ENCODE measurements at places on chromosomes 7 and 10.

DNA sequence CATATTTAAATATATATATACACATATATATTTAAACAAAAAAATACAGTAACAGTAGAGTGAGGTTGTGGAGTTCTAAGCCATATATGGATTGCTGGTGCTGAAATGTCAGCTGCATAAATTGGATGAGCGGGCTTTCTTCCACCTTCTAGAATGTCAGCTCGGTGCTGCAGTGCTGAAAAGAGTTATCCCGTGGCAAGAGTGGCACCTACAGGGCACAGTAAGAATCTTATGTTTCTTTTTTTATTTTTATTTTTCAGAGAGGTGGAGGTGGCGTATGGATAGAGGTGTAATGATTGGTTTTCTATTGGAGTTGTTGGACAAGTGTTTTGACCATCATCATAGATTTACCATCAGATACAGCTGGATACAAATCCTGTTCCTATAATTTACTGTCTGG is 86.2 kb upstream of the DYNC1I1 start:
- peak; percentile 78 for DNase-seq

- DNase-seq, result no peak
Observed at GRCh38 chr7:80720146-80720545, 81.7 kb downstream of the CD36 start.

GRCh38 chr10:133224756-133225372 is 5.2 kb upstream of the UTF1 start:
- DNase-seq, result no peak

- peak; percentile 19 for DNase-seq
Observed at GRCh38 chr10:128061306-128062300, 64.6 kb downstream of the MKI67 start.

DNA sequence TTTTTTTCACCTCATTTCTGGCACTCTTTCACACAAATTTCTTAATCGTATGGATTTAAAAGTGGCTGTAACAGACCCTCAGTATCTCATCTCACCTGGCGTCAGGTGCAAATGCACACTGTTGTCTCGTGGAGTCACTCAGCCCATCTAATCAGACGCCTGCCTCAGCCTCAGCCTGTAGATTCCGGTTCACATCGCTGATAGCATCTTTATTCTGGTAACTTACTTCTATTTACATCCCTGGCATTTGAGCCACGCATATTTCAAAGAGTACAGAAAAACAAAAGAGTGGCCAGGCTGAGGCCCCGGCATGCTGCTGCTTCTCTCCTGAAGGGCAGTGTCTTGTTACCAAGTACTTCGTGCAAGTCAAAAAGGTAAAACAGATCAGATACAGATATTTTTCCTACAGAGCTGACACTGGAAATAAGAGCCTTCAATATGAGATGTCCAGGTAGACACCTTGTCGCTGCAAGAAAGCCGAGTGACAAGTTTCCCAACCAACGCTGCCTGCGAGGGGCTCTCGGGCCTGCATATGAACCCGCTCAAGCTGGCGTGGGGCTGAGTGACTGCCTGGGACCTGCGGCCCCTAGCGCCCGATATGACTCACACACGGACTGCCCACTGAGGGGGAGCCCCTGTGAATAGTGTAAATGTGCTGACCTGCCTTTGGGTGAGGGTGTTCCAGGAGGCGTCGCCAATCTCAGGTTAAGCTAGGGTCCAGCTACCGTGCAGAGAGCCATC is 4.3 kb downstream of the VIPR2 start:
- DNase-seq, result no peak

DNA sequence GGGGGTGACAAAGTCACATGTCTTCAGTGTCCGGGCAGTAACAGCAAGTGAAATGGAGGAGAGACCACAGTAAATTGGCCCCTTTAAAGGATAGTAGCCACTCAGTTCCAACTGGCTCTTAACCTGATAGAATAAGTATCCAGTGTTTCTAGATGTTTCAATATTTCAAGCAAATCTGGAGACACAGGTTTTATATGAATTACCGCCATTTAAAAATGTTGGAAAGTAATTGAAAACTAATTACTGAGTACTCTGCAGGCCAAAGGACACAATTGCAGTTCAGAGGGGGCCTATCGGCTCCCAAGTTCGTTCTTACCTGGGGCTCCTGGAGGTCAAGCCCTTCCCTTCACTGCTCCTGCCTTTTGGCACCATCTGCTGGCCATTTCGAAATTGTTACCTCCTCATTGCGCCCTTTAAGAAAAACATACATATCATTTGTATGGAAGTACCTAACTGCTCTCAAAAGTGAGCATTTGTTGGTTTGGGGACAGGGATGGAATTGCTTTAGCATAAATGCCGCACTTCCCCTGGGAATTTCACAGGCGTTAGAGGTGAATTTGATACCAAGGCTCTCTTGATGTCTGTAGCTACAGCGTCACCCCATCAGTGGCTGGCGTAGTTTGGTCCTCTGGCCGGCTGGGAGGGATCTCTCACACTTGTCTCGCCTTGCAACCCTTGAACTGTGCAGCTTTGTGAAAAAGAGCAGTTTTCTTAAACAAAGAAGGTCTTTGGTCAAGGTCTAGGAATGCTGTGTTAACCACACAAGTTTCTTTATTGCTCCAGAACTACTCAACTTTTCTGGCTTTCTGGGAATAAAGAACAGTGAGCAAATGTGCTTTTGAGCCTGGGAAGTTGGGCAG is 220.0 kb downstream of the ARHGAP21 start:
- DNase-seq, result peak; percentile 67

DNA sequence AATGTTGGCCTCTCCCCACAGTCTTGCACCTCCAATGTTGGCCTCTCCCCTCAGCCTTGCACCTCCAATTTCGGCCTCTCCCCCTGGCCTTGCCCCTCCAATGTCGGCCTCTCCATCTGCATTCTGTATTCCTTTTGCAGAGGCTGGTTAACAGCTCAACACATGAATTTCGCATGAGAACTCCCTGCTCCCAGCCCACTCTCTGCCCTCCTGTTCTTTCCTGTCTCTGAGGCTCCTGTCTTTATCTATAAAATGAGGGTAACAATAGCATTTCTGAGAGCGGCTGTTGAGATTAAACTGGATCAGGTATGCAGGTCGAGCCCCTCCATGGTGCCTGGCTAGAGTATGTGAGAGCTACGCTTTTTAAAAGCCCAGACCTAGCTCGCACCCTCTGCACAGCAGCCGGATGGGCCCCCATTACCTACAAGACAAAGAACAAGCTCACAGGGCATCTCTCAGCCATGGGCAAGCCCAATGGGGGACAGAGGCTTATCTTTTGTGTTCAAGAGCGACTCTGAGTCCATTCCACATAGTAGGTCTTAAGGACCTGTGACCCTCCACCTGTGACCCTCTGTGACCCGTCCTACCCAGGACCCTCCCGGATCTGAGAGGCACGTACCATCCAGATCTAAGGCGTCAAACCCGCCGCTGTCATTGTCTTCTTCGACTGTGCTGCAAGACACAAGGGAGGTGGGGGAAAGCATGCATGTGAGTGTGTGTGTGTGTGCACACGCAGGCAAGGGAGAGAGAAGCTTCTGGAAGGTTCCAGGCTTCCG is 82.2 kb upstream of the GNA12 start:
- DNase-seq, result no peak

DNA sequence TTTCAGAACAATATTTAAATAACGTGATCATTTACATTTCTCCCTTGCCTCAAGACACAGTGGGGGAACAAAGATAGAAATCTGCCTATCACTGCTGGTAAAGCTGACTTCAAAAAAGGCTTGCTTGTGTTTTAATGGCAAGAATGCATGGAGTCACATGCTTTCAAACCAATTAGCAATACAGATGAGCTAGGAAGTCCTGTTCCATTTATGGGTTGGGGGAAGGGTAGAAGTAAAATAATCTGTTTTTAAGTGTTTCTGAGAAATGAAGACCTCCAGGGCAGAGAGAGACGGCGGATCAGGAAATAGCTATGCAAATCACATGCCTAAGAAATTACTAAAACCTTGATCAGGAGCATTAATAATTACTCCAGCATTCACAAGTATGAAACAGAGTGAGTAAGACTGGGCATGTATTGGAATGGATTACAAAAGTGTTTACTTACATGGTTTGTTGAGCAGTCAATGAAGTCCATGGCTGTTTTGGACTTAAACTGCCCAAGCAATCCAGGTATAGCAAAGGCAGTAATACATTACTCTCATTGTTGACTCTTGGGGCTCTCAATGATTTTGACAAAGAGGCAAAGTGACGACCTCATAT is 142.0 kb downstream of the ARID5B start:
- peak; percentile 47 for DNase-seq

DNA sequence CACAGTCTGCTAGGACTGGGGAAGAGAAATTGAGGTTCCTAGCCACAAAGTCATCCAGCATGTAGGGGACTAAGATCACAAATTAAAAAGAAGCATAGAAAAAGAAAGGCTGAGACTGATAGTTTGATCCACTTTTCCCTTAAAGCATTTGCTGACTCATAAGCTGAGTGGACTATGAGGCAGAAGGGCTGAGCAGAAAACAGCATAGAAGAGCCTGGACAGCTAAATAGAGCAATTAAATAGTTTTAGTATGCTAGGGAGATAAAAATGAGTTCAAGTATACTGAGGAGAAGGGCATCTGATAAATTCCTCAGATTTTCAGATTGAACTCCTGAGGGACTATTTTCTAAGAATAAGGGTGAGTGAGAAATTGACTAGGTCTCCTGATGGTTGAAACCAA is 155.9 kb upstream of the EGR2 start:
- no peak for DNase-seq

- DNase-seq, result no peak
Observed at GRCh38 chr10:71627956-71628355, 91.6 kb downstream of the C10orf105 start.

GRCh38 chr7:138205614-138206150 is 129.4 kb downstream of the AKR1D1 start:
- DNase-seq, result no peak

GRCh38 chr7:32871624-32872371 is 19.8 kb downstream of the KBTBD2 start:
- no peak for DNase-seq

- peak; percentile 81 for DNase-seq
Observed at GRCh38 chr10:20858292-20859124, 38.6 kb downstream of the NEBL start.

DNA sequence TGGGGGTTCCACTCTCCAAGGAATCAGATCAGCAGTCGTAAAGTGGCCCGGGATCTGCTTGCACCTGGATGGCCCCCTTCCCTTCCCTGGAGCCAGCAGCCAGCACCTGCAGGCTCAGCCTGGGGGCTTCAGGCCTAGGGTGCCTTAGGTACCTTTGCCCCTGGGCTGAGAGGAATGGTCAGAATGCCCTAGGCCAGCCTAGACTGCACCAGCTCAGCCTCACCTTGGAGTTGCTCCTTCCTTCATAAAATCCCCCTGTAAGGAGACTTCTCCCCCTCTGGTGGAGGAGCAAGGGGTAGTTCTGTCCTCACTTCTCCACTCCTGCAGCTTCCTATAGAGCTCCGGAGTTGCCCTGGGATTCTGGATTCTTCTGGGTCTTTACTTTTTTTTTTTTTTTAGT is 32.4 kb upstream of the LBX1 start:
- DNase-seq, result no peak

GRCh38 chr7:4665661-4666060 is 16.4 kb upstream of the FOXK1 start:
- DNase-seq, result peak; percentile 79

GRCh38 chr7:30163231-30163894 is 28.6 kb downstream of the MTURN start:
- no peak for DNase-seq

DNA sequence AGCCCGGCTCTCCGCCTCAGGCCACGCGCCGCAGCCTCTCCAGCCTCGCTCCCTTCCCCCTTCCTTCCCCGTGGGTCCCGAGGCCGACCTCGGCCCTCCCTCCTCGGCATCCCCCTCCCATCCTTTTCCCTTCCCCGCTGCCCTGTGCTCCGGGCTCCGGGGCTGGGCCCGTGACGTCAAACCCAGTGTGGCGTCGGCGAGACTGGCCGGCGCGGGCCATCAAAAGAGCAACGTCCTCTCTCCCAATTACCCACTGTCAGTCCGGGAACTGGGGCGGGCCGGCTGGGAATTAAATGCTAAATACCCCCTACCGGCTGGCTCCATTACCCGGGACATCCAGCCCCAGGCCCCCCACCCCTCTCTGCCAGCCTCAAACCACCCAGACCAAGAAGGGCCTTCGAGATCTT is 2.6 kb upstream of the GATA3 start:
- no peak for DNase-seq

- peak; percentile 22 for DNase-seq
Observed at GRCh38 chr10:17981766-17982380, 30.2 kb downstream of the SLC39A12 start.

GRCh38 chr10:88113232-88113631 is 249.8 kb downstream of the PTEN start:
- no peak for DNase-seq

DNA sequence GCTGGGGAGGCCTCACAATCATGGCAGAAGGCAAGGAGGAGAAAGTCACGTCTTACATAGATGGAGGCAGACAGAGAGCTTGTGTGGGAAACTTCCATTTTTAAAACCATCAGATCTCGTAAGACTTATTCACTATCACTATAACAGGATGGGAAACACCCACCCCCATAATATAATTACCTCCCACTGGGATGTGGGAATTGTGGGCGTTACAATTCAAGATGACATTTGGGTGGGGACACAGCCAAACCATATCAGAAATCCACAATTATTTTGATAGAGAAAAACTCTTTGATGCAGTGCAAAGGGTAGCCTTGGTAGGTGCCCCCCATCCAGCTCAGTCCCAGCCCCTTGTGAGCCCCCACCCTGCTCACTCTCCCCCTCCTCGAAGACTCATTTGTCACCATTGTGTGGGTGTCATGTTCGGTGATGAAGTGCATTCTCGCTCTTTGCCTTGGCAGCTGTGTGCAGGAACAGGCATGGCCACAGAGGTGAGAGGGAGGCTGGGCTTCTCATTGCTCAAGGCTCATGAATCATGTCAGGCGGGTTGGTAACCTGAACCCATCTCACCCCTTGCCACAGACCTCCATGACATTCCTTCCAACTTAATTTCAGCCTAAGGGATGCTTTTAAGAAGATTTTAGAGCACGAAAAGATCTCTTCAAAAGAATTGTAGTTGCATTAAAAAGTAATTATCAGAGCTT is 75.9 kb downstream of the BUB3 start:
- no peak for DNase-seq

DNA sequence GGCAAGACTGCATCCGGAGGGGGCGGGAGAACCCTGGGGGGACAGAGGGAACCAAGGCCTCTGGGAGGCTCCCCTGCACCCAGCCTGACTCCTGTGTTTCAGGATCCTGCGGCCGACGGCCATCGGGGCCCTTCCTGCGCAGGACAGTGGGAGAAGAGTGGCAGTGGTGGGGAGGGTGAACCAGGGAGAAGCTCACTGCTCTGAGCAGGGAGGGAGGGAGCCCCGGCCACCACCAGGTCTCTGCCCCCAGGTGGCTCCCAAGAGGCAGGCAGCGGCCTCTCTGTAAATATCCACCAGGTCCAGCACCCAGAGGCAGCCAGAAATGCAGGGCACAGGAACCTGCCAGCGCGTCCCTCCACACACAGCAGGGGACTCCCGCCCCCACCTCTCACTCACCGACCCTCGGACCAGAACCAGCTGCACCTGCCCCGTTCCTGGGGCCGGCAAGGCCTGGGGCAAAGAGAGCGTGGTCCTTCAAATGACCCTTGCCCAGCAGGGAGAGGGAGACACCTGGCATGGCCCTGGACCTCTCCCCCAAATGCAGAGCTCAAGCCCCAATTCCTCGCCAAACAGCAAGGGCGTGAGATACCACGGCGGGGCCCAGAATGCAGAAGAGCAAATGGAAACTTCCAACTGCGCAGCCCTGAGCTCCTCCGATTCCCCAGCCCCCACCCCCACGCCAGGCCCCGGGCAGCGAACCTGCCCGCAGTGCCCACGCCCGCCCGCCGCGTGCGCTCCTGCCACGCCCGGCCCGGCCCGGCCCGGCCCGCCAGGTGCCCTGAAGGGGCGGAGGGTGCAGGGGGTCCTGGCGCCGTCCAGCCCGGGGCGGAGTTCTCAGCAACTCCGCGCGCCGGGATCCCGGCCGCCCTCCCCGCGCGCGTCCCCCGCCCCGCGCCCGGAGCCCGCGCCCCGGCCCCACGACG is 805 bp downstream of the RASGEF1A start:
- peak; percentile 26 for DNase-seq

Measured in eye (tissue), 1 donor.